ENCODE measurements at places on chromosomes 7 and 10.

DNA sequence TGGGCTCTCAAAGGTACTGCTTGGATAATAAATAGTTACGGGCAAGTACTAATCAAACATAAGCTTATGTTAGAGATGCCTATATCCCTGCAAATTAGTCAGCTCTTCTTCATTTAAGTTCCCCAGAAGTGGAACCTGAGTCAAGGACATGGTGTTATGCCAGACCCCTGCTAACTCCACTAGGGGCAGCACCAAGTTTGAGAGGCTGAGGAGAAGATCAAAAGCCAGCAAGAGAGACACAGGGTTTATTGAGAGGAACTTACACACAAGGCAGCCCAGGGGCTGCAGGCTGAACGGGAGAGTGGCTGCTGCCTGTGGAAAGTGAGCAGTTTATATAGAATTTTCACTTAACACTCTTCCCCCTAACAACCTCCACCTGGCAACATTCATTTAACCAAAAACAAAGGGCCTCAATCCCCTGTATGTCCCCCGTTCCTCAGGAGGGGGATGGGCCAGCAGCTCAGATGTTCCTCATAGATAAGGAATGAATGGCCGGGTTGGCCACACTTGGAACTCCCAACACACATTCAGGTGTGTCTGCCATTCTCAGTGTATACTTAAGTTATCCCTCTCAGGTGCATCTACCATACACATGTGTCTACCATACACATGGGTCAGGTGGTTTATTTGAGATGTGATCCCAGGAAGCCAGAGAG is 62.6 kb upstream of the GHITM start:
- peak; percentile 65 for DNase-seq

GRCh38 chr7:98202367-98203195 is 8.7 kb upstream of the BHLHA15 start:
- no peak for DNase-seq

DNA sequence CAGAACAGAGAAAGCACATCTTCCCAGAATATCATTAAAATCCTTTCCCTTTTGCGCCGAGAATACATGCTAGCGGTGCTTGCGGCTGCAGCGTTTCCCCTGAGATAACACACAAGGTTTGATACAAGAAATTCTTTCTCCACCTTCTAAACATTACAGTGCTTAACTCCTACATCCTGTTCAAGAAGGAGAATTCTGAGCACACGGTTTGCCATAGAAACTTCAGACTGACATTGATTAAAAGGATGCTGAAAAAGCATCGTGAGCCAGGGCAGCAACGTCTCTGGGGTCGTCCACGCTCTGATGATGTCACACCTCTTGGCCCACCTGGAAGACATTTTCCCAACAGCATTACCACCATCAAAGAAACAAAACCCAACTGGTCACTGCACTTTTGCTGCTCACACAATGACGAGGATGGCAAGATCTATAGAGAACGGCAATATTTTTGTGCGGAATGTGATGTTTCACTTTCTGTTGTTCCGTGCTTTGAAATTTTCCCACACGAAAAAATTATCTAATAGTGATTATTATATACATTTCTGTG is 27.0 kb upstream of the PRSS1 start:
- no peak for DNase-seq

GRCh38 chr10:117537904-117538524 is 4.5 kb upstream of the EMX2 start:
- no peak for DNase-seq

DNA sequence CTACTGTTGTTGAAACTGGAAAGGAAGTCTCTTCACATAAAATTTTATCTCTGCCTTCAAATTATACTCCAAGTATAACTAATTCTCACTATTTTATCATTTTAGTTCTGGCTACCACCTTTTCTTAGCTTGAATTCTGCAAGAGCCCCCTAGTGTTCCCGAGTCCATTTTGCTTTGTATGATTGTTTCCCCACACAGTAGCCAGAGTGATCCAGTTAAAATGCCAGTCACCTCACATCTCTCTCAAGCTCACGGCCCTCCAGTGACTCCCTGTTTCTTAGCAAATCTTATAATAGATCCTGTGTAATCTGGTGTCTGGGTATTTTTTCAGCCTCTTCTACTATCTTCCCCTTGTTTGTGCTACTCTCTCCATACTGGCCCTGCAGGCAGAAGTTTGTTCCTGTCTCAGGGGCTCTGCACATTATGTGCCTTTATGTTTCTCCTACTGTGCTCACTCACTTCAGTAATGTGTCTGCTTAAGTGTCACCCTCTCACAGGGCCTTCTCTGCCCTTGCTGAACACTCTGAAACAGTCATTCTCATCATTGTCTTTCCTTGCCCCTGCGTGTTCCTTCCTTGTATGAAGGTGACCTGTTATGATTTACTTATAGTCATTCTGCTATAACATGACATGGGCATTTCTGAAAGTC is 8.9 kb downstream of the WAC start:
- DNase-seq: peak; percentile 24

DNA sequence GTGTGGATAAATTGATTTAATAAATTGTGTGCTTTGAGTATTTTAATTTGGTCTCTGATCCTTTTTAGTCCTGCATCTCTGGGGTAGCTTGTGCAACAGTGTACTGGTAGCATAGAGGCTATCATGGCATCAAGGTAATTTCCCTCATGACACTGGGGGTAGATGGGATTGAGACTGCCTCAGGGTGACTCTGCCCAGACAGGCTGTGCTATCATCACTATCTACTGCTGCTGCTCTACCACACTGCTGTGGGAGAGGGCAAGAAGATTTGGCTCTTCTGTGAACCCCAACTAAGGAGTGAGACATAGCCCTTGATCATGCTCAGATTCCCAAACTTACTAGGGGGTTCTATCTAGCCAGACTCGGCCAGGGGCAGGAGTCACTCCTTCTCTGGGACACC is 43.6 kb upstream of the JAZF1 start:
- no peak for DNase-seq

DNA sequence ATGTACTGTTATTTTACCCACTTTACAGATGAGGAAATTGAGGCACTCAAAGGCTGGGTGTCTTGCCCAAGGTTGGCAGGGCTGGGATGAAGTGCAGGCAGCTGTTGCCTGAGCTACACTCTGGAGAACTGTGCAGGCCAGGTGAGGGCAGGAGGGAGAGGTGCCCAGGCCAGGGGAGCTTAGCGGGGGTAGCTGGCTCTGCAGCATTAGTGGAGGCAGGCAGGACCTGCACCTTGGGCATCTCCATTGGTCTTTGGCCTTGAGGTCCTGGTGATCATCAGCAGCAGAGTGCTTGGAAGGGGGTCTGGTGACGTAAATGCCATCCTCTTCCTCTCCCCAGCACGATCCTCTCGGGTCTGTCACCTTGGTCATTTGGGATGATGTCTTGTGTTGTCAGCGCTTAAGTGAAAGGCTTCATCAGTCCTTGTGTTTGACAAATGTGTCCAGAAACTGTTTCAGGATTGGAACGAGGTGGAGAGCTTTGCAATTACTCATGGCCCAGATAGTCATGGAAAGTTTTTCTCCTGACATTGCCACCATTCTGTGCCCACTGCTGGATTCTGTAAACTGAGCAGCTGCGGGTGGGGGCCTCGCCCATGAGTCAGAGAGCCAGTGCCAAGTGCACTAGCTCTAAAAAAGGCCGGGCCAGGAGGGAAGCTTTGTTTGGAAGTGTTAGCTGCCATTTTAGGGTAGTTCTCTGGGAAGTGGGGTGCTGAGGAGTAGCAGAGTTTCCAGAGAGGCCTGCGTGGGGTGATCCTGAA is 47.6 kb downstream of the TSPAN15 start:
- DNase-seq: no peak

DNA sequence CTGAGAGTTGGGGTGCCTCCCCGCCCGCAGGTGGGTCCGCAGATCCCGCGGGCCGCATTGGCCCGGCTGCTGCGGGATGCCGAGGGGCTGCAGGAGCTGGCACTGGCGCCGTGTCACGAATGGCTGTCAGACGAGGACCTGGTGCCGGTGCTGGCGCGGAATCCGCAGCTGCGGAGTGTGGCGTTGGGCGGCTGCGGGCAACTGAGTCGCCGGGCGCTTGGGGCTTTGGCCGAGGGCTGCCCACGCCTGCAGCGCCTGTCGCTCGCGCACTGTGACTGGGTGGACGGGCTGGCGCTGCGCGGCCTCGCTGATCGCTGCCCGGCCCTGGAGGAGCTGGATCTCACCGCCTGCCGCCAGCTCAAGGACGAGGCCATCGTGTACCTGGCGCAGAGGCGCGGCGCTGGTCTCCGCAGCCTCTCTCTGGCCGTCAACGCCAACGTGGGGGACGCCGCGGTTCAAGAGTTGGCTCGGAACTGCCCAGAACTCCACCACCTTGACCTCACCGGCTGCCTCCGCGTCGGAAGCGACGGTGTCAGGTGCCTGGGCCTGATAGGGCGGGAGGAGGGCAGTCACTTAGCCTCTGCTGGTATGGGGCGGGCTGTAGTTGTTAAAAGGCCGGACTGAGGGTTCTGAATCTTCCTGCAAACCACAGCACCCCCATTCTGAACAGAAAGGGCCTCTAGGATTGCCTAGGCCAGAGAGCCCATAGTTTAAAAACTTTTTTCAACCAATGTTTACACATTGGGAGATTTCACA is 1.3 kb downstream of the FBXL15 start:
- no peak for DNase-seq

DNA sequence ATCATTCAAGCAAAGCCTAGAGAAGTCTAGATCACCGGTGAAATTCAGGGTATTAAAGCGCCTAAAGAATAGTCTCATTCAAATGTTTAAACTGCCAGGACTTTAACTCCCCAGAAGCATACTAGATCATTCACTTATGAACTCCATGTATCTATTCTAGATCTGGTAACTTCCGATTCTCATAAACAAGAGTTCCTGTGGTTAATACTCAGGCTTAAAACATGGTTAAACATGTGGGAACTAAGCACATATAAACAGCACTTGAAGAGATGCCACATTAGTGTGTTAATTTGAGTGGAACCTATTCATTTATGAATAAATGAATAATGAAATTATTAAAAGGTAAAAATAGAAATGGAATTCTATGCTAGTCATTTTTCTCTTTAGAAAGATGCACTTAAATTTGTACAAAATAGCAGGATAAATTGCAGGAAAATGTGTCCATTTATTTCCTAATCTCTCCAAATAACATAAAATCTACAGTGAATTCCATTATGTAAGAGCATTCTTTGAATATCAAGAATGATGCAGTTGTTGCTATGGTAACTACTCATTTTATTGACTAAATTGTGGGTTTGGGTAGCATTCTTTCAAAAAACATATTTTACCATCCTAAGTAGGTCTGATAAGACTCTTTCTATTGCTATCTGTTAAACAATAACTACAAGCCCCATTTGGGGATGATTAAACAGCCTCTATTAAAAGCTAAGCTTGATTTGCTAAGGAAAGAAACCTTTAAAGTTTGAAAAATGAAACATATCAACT is 147.6 kb upstream of the TMEM168 start:
- no peak for DNase-seq
